Stimulated activated CD4-positive, alpha-beta T cell treated with anti-CD3 and anti-CD28 coated beads, Interleukin-4, amount 100 ng/mL, for 48 hours (primary cell): ENCODE measurements at places on chromosomes 4 and X.

- no peak for DNase-seq
Observed at GRCh38 chr4:154076921-154077320, 288.0 kb upstream of the SFRP2 start.

- no peak for DNase-seq
Observed at GRCh38 chrX:110173192-110174175, 144.4 kb downstream of the AMMECR1 start.

DNA sequence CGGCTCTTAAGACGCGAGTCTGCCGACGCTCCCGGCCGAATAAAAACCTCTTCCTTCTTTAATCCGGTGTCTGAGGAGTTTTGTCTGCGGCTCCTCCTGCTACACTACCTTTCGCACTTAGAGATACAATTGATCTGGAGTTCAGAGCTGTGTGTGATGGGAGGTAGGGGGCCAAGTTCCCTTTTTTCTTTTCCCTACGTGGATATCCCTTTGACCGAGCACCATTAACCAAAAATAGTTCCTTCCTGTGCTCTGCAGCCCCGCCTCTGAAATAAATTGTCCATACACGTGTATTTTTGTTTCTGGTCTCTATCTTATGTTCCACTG lies 555 bp upstream of the PGM2 start:
- DNase-seq, result no peak

DNA sequence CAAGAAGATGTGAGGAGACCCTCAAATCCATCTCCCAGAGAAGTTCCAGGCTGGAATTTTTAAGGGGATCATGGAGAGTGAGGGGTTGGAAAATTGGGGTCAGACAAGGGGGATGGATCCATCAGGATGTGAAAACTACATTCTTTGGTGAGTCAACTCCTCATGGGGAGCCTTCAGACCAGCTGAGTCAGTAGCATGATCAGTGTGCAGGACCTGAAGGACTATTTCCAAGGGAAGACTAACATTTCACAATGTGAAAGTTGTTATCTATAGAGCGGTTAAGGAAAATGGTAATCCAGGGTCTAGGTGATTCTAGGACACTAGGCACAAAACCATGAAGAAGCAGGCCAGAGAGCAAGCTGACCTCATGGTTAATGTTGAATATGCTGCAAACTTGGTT lies 38.6 kb upstream of the CEP135 start:
- DNase-seq, result no peak

DNA sequence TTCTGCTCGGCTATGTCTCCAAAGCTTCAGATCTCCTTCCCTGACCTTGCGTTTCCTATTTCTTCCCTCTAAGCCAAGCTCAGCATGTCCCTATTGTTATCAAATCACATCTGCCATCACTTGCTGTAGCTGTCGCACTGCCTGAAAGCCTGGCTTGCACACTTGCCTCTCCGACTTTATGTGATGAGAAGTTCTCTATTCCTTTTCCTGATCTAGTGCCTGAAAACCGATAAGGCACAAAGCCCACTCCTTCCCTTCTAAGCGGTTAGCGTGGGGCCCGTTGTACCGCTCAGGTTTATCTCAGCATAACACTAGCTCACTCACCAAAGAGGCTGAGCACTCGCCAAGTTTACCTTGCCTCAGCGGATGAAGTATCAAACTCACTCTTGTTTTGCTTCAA lies 816 bp downstream of the NMU start:
- no peak for DNase-seq

DNA sequence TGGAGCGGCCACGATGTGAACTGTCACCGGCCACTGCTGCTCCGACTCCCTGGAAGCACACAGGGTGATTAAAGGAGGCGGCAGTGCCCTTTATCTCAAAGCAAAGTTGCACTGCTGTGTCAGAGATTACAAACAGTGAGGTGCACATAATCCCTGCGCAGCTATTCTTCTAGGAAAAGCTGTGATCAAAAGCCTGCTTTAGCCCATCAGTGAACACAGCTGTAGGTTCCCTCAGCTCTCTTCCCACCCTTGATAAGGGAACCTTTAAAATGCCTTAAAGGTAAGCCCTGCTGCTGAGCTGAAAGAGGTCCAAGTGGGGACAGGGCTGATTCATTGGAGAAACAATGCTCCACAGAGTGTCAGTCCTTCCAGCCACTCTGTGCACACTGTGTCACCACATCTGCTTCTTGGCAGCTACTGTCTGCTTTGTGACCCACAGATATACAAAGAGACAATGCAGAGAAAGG lies 127.6 kb downstream of the EIF4E start:
- no peak for DNase-seq

DNA sequence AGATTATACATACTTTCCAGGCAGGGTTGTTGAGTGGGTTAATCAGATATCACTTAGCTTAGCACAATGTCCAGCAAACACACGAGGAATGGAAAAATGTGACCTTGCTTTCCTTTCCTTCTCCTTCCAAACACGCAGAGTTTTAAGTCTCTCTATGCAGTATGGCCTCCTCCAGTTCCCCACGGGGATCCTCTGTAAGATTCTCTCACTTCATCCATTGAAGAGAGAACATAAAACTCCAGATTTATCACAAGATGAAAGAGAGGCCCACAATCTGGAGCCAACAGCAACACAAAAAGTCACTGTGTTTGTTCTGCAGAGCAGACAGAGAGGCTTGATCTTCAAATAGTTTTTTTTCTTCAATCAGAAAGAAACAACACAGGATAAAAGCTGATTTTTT lies 336.8 kb upstream of the CLNK start:
- DNase-seq, result no peak

DNA sequence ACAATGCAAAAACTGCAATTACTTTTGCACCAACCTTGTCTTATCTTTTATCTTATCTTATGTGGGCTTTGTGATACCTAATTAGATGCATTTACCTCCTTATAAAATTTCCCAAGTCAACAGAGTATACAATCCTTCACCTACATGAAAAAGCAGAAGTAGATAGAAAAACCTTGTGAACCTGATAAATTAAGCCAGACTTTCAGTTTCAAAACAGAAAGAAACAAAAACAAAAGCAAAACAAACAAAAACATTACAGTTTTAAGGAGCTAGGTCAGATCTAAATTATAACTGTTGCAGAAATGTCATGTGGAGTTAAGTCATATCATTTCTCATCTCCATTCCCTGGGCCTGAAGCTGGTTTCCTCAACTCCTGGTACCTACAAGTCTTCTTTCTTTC lies 24.9 kb upstream of the CXXC4 start:
- no peak for DNase-seq

GRCh38 chr4:37889849-37890800 lies 759 bp upstream of the TBC1D1 start:
- peak; percentile 6 for DNase-seq

DNA sequence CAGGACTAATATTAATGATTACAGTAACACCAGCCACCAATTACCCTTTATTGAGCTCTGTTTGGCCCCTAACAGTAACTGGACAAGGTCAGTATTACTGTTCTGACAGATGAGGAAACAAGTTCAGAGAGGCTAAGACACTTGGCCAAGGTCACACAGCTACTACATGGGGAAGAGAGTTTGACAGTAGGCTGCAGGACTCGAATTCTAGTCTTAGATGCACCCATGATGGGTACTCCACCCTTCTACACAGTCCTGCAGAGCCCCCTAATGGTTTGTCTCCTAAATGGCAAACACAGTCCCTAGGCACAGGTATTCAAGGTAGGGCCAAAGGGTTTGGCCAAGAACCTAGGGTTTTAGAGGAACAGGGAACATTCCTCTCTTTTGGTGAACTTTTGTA lies 93.9 kb downstream of the NSUN7 start:
- peak; percentile 11 for DNase-seq

GRCh38 chr4:4820261-4820660 lies 39.2 kb upstream of the MSX1 start:
- no peak for DNase-seq

DNA sequence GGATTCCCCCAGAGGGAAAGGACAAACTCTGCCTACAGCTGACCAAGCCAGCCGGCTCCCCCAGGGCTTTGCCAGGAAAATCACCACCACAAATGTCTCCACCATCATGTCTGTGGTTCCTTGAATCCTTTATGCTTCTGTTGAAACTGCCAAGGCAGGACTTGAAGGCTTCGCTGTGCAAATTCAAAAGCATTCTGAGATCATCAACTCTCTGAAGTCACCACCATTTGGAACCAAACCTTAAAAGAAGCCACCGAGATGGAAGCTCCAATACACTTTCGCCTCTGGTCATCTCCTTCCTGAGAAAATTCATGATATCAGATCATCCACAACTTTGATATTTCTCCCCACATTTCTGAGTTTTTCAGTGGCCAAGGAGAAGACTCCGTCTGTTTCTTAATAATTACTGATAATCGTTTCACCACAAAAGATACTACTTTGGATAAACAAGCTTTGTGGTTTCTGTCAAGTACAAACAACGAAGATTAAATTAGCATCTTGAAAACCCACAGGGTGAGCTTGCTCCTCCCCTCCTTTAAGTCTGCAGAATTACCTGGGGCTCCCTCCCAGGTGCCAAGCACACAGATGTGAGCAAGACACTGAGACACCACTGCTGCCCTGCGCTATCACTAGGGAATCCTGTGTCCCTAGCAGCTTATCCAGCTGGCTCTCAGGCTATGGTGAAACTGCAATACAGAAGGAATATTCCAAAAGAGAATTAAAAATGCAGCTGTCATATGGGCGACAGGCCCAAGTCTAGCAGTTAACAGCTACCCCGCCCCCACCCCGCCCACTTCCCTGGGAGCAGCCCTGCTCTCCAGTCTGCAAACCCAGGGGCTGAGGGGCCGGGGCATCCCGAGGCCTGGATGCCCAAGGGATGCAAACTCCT lies 125.0 kb upstream of the TBL1X start:
- no peak for DNase-seq

DNA sequence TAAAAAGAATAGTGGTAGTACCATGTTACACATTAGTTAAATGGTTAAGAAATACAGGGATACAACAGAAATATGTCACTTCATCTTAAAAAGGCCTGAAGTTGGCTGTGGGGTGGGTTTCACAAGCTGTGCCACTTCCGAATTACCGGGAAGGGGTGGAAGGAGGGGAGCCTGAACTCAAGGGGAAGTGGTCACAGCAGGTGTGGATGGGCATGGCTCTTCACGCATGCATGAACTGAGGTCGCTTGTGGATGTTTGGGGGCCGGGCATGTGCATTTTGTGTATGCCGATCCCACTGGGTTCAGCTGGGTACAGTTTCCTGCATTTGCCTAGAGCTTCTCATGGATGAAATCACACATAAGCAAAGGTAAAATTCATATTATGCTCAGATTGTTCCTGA lies 64.9 kb downstream of the CLCN4 start:
- no peak for DNase-seq

DNA sequence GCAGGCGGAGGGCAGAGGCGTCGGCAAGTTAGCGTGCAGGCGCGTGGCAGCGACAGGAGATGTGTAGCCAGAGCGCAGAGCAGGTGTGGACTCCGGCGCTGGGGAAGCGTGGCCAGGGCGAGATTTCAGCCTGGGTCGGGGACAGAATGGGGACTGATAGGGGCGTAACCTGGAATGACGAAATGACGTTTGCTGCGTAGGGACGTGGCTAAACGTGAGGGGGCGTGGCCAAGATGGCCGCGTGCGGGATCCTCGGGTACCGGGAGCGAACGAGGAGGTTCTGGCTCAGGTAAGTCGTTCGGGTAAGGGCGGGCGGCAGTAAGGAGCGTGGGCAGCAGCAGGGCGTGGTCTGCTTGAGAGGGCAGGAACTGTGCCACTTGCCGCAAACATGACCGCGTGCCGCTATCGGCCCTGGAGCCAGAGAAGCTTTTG lies 10.9 kb upstream of the CLTRN start:
- DNase-seq, result peak; percentile 77

GRCh38 chrX:145003443-145003842 lies 243.9 kb upstream of the SPANXN1 start:
- DNase-seq, result no peak

DNA sequence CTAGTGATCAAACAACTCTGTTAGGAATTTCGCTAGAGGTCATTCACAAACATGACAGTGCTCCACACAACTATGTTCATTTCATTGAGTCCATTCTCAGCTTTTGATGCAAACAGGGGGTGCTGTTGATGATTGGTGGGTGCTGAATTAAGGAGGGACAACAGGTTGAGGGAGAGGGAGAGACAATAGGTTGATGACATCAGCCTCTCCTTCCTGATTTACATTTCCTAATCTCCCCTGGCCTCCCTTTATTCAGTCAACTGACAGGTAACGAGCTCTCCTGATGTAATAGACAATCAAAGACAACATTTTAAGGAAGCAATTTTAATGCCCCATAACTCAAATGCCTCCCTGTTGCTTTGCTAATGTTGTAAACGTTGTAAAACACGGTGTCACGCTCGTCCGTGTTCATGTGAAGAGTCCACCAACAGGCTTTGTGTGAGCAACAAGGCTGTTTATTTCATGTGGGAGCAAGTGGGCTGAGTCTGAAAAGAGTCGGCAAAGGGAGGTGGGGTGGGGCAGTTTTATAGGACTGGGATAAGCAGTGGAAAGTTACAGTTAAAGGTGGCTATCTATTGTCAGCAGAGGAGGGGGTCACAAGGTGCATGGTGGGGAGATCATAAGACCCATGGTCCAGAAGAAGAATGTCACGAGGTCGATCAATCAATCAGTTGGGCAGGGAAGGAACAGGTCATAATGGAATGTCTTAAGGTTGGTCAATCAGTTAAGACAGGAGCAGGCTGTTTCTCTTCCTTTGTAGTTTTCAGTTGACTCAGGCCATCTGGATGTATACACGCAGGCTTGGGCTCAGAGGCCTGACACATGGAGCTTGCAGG lies 4.8 kb upstream of the GAR1 start:
- DNase-seq, result no peak

DNA sequence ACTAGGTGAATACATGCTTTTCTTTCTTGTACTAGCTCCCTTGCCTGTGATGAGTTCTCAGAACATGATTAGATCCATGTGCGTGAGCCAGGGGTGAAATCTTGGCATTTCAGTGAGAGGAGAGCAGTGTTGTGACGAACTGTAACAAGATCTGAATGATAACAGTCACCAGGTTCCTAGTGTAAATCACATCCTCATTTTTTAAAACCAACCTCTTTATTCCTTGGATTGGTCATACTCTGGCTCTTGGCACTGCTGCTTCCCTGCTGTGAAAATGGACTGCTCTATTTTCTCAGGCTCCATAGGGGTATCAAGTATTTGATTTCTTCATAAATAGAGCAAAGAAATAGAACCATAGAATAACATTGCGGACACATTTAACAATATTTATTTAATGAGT lies 206.3 kb downstream of the SLC4A4 start:
- no peak for DNase-seq

- DNase-seq, result no peak
Observed at GRCh38 chrX:43500996-43501694, 155.0 kb upstream of the MAOA start.

GRCh38 chrX:134761788-134762187 lies 103.5 kb upstream of the PLAC1 start:
- no peak for DNase-seq

- no peak for DNase-seq
Observed at GRCh38 chr4:23920716-23921446, 31.0 kb upstream of the PPARGC1A start.

DNA sequence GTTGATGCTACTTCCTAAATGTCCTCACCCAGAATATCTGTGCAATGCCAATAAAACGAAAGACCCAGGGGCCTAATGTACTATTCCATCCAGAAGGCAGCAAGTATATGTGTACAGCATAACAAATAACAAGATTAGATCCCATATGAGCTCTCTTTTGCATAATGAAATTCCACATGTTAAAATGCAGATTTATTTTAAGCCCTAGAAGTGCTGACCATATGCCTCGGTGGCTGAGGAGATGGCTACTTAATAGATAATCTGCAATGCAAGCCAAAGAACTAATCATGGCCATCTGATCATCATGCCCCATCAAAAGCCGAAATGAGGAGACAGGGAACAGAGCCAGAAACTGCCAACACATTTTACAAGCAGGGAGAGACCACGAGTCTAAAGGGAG lies 293.5 kb downstream of the KCNIP4 start:
- DNase-seq, result no peak

- no peak for DNase-seq
Observed at GRCh38 chr4:10730019-10730418, 45.5 kb upstream of the CLNK start.
